ENCODE measurements at places on chromosomes 1 and 21.

GRCh38 chr21:33940881-33941245 lies 25.3 kb upstream of the ATP5PO start:
- DNase-seq: no peak

DNA sequence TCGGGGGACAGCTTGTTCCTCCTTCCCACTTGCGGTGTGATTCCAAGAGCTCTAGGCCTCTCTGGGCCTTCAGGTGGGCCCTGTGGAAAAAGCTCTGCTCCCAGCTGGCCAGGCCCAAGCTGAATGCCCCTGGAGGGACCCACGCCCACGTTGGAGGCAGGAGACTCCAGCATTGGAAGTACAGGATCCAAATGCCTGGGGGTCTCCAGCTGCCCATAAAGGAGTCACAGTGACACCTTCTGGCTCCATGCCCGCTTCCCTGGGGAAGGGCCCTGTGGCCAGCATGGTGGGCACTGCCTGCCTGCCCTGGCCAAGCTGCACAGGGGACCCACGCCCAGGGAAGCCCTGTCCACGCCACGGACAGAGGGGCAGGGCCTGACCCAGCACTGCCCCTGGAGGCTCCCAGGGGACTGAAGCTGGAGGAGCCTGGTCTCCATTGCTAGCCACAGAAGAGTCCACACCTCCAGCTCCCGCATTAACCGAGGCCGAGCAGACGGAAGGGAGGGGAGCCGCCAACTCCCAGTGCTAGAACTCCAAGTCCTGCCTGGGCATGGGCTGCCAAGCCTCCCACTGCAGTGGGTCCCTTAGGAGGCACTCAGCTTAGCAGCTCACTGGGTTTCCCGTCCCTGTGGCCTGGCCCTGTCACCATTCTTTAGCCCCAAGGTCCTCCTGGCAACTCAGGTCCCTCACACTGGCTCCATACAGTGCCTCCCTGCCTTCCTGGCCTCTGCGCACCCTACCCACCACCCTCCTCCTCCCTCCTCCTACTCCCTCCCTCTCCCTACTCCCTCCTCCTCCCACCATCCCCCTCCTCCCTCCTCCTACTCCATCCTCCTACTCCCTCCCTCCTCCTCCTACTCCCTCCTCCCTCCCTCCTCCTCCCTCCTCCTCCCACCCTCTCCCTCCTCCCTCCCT lies 41.9 kb downstream of the WNT9A start:
- DNase-seq: no peak

GRCh38 chr1:162055062-162055461 lies 14.4 kb upstream of the NOS1AP start:
- DNase-seq: no peak

DNA sequence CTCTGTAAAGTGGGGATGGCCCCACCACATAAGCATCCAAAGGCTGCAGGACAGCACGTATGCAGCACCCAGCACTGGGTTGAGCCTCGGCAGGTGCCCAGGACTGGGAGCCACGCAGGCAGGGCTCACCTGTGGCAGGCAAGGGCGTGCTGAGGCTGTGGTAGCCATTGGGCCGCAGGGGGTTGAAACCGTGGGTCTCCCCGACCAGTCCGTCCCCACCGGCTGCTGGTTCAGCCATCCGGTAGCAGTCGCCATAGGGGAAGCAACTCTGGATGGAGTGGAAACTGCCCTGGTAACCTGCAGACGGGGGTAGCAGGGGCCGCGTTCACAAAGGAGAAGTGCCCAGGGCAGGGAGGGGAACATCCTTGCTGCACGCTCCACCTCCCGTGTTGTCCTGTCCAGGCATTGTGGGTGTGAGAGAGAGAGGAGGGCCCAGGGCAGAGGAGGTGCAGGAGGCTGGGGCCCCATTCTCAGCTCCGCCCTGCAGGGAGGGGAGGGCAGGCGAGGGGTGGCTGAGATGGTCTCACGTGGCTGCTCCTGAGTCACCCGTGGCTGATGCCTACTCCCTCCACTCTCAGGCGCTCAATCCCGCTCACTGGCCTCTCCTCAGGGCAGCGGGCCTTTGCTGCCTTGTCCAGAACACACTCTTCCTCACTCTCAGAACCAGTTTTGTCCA lies 49.9 kb downstream of the DMRTB1 start:
- no peak for DNase-seq

- no peak for DNase-seq
Measured at GRCh38 chr1:239189998-239190512, 196.3 kb upstream of the CHRM3 start.

DNA sequence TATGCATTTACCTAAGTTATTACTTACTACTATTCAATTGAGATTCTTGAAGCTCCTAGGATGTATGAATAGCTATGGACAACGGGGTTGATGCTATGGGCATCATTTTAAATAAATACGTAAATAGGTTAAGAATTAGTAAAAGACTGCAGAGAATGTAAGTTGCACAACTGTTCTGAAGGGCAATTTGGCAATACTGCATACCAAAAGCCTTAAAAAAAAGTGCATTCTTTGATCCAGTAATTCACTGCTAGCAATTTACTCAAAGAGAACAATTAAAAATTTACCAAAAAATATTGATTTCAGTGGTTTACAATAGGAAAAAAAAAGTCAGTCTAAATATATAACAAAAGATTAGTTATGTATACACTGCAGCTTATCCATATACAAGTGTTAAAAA lies 3.5 kb downstream of the ARPC5 start:
- DNase-seq: no peak

DNA sequence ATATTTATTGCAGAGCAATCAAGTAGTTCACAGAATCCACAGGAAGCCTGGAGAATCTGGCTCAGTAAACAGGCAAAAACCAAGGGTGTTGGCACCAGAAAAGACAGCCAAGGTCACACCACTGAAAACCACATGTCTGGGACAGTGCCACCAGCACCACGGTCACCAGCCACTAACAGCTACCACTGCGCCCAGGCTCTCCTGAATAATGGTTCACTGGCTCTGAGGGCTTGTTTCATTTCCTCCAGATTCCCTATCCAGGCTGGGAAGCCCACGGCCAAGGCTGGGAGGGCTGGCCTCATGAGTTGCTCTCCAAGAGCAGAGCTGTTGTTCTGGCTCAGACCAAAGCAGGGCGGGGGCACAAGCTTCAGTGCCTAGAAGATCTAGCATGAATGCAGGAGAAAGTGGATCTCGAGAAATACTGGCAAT lies 54.5 kb upstream of the PTGFRN start:
- no peak for DNase-seq

- DNase-seq: no peak
Measured at GRCh38 chr1:113538225-113538624, 147.9 kb downstream of the MAGI3 start.

DNA sequence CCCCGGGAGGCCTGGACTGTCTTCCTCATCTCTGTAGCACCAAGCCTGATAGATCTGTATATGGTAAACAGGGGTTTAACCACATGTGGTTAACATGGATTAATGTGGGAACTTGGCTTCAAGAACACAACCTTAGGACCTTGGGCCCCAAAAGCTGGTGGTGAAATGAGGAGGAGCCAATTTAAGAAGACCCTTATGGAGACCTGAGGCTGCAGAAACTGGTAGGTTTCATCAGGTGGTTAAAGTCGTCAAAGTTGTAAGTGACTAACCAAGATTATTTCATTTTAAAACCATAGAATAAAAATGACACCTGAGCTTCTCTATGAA lies 14.0 kb downstream of the THEMIS2 start:
- DNase-seq: no peak

DNA sequence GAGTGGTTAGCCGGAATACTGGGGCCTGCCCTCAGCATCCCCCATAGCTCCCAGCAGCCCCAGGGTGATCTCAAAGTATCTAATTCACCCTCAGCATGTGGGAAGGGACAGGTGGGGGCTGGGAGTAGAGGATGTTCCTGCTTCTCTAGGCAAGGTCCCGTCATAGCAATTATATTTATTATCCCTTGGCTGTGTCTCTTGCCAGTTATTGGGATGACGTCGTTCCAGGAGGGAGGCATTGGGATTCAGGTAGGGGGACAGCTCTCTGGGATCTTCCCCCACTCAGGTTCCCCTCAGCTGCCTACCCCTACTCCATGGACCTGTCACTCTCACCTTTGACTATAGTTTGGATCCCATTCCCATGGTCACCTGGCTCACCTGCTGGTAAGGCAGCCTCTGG lies 11.9 kb upstream of the PEAR1 start:
- no peak for DNase-seq

DNA sequence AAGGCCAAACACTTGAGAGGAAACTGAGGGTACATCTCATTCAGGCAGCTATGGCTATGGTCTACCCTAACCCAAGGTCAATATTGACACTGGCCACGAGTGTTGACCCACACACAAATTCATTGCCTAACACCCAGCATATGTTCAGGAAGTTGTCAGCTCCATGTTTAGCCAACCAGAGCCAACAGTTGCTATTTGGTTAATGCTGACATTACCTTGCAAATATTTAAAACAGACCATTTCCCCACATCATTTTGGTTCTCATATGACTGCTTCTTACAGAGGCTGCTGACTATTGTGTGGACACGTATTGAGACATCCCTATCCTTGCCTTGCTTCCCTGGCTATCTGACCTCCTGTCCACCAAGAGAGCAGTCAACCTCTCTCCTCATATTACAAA lies 97.3 kb downstream of the LMX1A start:
- DNase-seq: no peak

DNA sequence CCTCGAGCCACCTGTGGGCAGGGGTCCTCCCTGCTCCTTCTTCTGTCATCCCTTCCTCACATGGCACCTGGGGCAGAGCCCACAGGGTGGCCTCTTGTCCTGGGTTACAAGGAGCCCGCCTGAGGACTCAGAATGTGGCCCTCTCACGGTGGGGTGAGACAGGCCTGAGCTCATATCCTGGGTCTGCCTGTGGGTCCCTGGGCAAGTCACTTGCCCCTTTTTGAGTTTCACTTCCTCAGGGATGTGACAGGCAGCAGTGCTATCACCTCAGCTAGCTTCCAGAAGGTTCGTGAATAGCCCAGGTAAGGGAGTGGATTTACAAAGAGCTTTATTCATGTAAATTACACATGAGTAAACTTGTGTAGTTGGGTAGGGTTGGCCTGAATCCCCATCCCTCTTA lies 33.5 kb downstream of the HTR6 start:
- no peak for DNase-seq

GRCh38 chr1:228287541-228288425 lies 79.9 kb downstream of the OBSCN start:
- DNase-seq: no peak

DNA sequence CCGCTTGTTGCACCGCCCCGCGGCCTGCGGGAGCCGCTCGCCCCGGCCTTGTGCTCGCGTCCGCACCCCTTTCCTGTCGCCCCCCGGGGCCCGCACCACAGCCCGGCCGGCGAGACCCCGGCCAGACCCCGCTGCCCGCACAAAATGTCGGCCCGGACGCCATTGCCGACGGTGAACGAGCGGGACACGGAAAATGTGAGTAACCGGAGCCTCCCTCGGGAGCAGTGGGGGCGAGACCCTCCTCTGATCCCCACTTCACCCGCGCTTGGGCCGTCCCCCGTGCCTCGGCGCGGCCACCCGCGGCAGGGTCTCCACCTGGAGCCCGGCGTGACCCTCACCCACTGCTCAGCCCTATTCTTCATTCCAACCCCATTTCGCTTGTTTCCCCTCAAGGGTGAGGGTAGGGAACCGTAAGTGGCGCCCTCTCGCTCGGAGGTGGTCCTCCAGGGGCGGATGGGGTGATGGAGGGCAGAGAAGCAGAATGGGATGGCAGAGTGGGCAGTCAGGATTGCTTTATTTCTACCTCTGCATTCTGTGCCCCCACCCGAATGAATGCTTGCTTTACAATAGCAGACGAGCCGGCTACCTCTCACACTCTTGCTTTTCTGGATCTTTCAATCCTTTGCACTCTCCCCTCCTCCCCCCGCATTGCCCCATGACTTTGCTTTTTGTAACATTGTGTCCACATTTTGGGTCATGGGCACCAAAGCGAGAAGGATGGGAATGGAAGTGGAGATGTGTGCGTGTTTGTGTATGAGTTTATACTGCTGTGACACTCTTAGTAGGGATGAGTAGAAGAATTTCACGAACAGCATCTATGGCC lies 954 bp downstream of the MARK1 start:
- DNase-seq: no peak

GRCh38 chr1:226107471-226108460 lies 45.2 kb downstream of the H3-3A start:
- no peak for DNase-seq

GRCh38 chr21:42086969-42087368 lies 15.9 kb downstream of the UMODL1 start:
- DNase-seq: no peak

GRCh38 chr1:31723828-31724359 lies 20.1 kb upstream of the COL16A1 start:
- DNase-seq: peak; percentile 25

- DNase-seq: no peak
Measured at GRCh38 chr1:110319332-110320167, 19.6 kb upstream of the RBM15 start.

GRCh38 chr1:24692351-24692980 lies 49.4 kb downstream of the SRRM1 start:
- no peak for DNase-seq

DNA sequence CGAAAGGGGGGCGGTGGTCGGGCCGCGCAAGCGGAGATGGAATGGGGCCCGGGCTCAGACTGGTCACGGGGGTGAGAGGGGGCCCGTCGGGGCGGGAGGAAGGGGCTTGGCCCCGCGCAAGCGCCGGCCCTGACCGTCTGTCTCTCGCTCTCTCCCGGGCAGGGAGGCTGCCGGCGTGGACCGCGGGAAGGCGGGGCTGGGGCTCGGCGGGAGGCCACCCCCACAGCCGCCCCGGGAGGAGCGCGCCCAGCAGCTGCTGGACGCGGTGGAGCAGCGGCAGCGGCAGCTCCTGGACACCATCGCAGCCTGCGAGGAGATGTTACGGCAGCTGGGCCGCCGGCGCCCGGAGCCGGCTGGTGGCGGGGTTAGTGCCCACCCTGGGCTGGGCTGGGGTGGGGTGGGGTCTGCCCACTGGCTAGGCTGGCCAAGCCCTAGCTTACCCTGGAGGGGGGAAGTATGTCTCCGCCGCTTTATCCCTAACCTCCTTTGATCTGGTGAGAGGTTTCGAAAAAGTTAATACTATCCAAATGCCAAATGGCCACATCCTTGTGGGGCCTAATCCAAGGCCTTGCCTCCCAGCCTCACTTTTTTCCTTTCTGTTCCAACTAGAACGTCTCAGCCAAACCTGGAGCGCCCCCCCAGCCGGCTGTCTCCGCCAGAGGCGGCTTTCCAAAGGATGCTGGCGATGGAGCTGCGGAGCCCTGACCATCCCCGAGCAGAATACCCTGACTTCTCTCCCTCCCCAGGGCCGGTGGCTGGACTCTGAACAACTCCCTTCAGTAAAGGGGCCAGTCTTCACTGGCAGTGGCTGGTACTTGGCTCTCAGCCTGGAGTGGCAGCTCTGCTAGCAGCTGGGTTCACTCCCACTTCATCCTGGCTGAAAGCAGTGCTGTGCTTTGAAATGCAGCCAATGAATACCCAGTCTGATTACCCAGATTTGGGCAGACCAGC lies 636 bp upstream of the YRDC start:
- no peak for DNase-seq

DNA sequence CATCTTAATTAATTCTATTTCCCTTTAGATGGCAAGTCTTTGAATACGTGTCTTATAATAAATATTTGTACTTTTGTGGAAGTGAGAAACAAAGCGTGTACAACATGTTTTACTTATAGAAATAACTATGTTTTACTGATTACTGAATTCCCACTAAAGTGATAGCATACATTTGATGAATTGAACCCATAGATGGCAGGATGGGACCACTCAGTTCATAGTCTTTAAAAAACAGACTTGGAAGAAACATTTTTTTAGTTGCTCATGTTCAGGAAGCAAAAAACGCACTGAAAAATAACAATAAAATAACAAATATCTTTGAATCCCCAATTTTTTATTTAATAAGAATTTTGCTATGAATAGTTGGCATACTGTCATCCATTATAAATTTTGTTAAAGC lies 507.1 kb upstream of the ZRANB2 start:
- no peak for DNase-seq

- DNase-seq: peak; percentile 35
Measured at GRCh38 chr1:89001510-89001909, 9.1 kb upstream of the KYAT3 start.

Measured in CD4-positive, CD25-positive, alpha-beta regulatory T cell (primary cell).